ENCODE measurements at places on chromosomes 13 and 19.

GRCh38 chr13:40819797-40820315, 30.4 kb downstream of the SLC25A15 start:
- no peak for DNase-seq

- DNase-seq: no peak
Observed at GRCh38 chr19:33192010-33192409, 2.1 kb upstream of the LRP3 start.

- no peak for DNase-seq
Observed at GRCh38 chr19:40685563-40685962, 4.9 kb downstream of the NUMBL start.

GRCh38 chr13:100125946-100126345, 37.1 kb downstream of the PCCA start:
- DNase-seq: no peak

GRCh38 chr13:113947311-113948033, 26.4 kb downstream of the C13orf46 start:
- no peak for DNase-seq

GRCh38 chr19:33299051-33299688, 3.2 kb downstream of the CEBPA start:
- no peak for DNase-seq

DNA sequence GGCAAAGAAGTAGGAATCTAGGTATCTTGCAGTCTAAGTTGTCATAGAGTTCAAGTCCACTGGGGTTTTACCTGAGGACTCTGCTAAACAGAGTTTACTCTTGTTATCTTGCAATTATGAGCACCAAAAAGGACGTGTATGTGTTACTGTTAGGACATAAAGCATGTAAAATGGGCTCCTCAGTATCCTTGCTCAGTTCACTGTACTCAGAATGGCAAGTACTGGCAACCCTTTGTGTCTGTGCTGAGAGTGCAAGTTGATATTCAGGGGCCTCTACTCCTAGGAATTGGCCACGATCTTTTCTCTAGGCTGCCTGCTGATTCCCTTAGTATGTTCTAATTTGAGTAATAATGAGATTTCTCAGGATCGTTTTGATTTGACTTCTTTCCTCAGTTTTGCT, 13.3 kb downstream of the TDRD3 start:
- DNase-seq: no peak

DNA sequence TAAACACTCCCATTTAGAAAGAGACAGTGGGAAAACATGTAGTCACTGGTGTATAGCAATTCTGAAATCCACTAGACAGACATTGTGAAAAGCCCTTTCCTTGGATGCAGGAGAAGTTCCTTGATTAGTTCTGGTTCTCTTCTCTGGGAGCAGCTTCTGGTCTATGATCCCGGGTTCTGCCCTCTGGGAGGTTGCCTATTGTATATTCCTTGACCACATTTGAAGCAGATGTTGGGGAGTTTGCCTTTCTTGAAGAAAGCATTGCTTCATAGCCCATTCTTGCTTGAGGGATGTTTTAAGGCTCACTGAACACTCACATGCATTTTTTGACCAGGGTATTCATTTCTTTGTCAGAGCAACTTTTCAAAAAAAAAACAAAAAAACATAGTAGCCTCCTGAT, 211.9 kb downstream of the NDFIP2 start:
- DNase-seq: no peak

DNA sequence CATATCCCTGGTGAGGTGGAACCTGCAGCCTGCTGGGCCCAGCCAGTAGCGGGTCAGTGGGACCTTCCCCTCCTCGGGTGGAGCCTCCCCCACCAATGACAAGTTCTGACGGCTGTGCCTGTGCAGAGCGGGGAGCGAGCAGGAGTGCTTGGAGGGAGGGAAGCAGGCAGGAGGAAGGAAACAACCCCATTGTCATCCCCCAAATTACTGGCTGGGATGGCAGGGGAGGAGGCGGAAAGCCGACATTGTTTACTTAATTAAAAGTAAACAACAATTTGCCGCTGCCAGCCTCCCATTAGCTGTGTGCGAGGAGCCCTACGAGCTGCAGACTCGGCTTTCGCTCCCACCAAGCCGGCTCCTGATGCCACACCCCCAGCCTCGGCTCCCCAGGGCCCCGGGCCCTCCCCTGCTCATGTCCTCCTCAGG, 45.5 kb downstream of the LYL1 start:
- no peak for DNase-seq

- DNase-seq: no peak
Observed at GRCh38 chr19:41957838-41958366, 1.2 kb downstream of the RABAC1 start.

GRCh38 chr19:29610213-29610573, 4.1 kb downstream of the POP4 start:
- no peak for DNase-seq

DNA sequence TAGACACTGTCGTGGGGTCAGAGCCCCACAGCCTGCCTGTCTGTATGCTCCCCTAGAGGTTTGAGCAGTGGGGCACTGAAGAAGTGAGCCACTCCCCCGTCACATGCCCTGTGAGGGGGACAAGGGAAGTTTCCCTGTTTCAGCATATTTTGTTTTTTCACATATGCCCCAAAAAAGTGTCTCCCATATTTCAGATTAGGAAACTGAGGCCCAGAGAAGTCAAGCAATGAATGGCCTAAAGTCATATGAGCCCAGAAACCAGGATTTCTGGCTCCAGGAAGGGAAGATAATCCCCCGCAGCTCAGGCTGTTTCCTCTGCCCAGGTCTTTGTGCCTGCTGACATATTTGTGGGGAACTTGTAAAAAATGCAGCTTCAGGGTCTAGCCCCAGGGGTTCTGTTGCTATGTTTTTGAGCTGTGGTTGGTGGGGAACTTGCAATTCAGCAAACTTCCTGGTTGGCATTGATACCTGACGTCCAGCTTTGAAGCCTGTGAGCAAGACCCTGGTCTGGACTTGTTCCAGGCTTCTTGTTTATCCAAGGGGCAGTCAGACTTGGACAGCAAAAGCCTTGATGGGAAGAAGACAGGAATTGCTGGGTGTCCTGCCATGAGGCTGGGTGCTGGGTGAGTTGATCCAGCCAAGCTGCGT, 9.5 kb downstream of the RASL11A start:
- no peak for DNase-seq

DNA sequence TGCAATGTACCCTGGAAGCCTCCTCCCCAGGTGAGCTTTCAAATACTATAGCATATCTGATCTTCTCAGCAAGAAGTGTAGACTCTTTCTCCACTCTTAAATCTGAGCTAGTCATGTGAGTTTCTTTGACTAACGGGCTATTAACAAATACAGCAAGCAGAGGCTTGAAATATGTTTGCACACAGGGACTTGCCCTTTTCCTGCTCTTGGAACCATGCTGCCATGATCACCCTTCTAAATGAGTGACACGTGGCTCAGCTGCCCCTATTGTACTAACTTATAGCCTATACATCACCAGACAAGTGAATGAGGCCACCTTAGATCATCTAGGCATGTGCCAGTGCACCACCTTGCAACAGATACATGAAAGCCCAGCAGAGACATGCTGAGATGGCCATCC, 13.3 kb upstream of the SUCLA2 start:
- DNase-seq: no peak

- DNase-seq: no peak
Observed at GRCh38 chr19:17020385-17020784, 6.2 kb downstream of the CPAMD8 start.

DNA sequence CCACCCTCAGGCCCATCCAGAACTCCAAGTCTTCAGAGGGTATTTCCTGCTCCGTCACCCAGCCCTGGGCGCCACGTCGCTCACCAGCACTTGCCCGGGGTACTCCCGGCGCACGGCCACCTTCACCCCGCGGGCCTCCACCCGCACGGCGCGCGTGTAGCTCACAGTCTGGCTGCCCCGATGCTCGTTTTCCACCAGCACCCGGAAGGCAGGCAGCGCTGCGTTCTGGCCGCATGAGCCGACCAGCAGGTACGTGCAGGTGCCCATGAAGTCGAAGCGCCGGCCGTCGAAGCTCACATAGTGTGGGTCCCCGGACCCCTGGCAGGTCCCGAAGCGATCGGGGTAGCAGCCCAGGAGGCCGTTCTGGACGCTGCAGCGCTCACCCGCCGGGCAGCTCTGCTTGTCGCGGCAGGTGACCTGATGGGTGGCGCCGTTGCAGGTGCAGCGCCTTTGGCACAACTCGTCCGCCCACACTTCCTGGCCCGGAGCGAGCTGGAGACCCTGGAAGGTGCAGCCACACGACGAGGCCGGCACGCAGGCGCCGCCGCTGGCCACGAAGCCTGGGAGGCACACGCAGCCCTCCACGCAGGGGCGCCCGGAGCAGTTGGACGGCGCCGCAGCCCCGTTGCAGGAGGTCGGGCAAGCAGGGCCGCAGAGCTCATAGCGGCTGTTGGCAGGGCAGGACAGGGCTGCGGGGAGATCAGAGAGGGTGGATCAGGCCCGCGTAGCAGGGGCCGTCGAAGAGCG, 19.2 kb downstream of the FCGBP start:
- DNase-seq: no peak

- DNase-seq: no peak
Observed at GRCh38 chr19:45827459-45828093, 12.5 kb upstream of the RSPH6A start.

- DNase-seq: no peak
Observed at GRCh38 chr13:29472332-29472961, 123.0 kb downstream of the SLC7A1 start.

Data from stimulated activated CD8-positive, alpha-beta memory T cell treated with anti-CD3 and anti-CD28 coated beads, Interleukin-7, amount 100 ng/mL, for 1 hour (primary cell).